ENCODE measurements at places on chromosomes 1 and 21.

DNA sequence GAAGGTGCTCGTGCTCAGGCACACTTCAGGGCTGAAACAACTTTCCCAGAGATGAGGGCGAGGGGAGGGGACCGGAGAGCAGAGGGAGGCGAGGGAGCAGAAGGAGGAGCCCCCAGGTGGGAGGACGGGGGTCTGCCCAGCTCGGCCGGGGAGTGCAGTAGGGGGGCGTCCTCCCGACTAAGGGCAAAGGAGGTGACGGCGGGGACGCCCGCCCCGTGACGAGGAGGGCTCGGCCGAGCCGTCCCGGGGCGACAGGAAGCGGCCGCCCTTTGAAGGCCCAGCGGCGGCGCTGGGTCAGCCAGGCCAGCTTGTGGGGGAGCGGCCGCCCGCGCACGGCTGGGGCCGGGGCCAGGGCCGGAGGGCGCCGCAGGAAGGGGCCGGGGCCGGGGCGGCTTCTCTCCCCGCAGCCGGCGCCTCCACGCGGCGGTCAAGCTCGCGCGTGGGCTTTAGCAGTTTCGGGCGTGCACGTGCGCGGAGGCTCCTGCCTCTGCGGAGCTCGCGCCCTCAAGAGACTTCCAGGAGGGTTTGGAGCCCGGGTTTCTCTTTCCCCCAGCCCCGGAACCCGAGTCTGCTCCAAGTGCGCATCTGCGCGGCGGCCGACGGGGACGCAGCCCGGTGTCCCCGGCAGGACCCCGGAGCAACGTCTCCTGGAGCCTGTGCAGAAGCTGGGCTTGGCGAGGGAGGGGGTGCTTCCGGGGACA lies 100.8 kb upstream of the SLC45A1 start:
- DNase-seq = peak; percentile 37

- no peak for DNase-seq
Observed at GRCh38 chr1:164805399-164805798, 246.4 kb downstream of the PBX1 start.

- peak; percentile 91 for DNase-seq
Observed at GRCh38 chr1:98090351-98090750, 169.5 kb upstream of the DPYD start.

DNA sequence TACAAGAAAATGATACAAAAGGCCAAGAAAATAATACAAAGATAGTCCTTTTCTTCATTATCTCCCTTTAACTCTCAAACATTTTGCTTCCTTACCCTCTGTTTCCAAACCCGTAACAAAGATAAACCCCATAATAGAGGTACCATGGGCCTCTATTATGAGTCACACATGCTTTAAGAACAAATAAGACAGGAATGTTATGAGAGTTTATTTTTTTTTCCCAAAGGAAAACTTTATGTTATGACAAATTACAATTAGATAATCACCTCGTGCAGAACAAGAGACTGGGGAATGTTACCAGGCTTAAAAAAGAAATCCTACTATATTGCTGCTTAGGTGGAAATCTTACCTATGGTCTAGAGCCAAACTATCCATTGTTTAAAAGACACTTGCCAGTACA lies 272.0 kb downstream of the BRINP3 start:
- peak; percentile 69 for DNase-seq

- peak; percentile 26 for DNase-seq
Observed at GRCh38 chr1:162498496-162498810, 835 bp downstream of the UHMK1 start.

DNA sequence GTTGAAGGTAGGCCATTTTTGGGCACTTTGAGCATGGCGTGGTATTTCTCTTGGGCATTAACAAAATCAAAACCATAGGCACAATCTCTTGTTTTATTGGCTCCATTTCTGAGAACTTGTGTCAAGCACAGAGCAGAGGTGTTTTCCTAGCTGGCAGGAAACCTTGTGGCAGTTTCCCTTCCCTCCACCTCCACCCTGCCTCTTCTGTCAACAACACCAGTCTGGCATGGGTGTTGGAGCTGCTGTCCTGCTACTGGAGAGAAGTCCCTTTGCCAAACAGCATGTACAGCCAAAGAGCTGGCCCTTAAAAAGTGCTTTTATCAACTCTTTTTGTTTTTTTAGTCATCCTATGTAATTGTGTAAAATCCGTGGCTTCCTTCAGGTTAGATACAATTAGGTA lies 16.0 kb downstream of the ATP1A1 start:
- no peak for DNase-seq

GRCh38 chr1:247297263-247298123 lies 34.2 kb downstream of the ZNF496 start:
- DNase-seq = no peak

DNA sequence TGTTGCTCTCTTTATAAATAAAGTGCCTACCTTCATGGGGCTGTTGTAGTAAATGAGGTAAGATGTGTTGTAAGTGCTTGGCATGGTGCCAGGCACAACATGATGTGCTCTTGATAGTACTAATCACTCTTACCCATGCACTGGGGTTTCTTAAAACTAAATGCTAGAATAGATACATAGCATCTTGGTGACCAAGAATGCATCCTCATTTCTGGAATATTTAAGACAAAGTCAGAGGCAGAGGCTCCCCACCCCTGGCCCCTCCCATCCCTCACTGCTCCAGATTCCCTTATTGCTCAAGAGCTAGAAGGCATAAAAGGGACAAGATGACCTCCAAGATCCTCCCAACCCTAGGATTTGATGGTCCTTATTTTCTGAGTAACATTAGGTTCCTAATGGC lies 61.3 kb downstream of the GLUL start:
- no peak for DNase-seq

DNA sequence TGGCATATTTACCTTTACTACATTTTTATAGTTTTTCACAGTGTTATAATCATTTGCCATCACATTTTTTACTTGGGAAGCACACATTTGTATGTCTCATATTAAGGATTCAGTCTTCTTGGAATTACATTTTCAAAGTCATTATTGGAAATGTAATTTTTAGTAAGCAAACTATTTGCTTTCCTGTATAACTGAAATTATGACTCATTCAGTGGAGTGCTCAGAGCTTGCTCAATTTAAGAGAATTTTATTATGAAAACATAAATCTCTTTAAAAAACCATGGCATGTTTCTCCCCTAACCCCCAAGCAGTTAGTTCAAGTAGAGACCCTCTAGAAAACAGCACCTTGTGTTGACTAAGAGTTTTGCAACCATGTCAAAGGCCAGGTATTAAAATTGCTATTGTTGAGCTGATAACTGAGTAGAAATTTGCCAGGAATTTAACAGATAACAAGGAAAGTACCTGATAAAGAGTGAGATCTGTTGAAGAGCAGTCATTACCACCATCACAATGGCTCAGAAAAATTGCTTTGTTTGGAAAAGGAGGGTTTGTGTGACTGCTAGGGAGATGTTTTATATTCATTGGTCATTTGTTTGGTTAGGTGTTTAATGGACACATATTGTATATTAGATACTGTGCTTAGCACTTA lies 105.9 kb downstream of the KCNK2 start:
- DNase-seq = peak; percentile 31

GRCh38 chr1:60956520-60956919 lies 125.8 kb upstream of the NFIA start:
- no peak for DNase-seq

Data from ELR (cell line).